Activated effector memory CD4-positive, alpha-beta T cell treated with Interleukin-2 at 50 U/mL for 16 hours (primary cell): ENCODE measurements at places on chromosomes 4 and X.

GRCh38 chr4:26819026-26819425, 41.6 kb upstream of the STIM2 start:
- no peak for DNase-seq

DNA sequence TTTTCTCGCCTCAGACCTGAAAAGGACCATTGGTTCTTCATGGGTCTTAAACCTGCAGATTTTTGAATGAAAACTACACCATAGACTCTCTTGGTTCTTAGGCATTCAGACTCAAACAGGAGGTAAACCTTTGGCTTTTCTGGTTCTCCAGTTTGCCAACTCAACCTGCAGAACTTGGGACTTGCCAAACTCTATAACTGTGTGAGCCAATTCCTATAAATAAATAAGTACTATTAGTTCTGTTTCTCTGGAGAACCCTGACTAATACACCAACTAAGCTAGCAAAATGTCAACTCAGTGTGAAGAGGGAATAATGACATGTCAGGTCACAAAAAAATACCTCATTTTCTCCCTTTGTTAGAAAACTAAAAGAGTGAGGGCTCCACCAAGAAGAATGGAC, 374.6 kb downstream of the RAB28 start:
- no peak for DNase-seq

- DNase-seq, result no peak
Observed at GRCh38 chr4:23412701-23413100, 477.1 kb downstream of the PPARGC1A start.

DNA sequence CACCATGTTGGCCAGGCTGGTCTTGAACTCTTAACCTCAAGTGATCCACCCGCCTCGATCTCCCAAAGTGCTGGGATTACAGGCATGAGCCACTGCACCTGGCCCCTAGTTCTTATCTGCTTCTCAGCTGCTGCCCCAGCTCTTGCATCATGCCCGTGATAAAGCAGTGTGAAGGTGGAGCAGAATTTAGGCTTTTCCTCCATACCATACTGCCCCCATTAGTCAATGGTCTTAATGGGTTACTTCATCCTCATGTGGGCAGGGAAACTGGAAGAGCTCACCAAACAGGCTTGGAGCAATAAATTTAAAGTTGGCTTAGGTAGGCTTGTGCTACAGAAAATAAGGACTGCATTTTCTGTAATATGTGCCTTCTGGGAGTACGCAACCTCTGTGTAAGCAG, 636.9 kb upstream of the BOD1L1 start:
- DNase-seq, result no peak

DNA sequence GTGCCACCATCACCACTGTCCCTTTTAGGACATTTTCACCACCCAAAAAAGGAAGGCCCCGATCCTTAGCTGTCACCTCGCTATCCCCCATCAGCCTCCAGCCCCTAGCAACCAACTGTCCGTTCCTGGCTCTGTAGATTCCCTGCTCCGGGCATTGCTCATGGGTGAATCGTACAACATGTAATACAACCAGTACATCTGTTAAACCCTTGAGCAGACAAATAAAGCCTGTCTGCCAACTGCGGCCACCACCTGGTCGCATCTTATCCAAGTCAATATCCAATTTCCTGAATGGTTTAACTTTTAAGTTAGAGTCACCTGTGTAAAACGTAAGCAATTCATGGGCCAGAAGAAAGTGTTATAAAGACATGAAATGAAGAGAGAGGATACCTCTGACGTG, 251.9 kb downstream of the AFAP1 start:
- no peak for DNase-seq

DNA sequence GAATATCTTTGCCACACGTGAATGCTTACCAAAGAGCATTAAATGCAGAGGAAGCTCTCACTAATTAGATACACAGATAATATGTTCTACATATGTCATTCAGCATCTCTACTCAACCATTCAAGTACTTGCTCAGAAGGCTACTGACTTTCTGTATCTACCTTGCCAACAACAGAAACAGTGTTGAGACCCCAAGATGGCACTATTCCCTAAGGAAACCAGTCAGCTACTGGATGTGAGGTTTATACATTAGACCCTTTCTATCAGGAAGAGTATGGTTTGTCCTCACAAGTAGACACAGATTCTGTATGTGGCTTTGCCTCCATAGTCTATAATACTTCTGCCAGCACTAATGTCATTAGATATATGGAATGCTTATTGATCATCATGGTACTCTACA, 443.9 kb upstream of the INTU start:
- no peak for DNase-seq

- DNase-seq, result no peak
Observed at GRCh38 chr4:83536362-83537272, 709 bp downstream of the GPAT3 start.

DNA sequence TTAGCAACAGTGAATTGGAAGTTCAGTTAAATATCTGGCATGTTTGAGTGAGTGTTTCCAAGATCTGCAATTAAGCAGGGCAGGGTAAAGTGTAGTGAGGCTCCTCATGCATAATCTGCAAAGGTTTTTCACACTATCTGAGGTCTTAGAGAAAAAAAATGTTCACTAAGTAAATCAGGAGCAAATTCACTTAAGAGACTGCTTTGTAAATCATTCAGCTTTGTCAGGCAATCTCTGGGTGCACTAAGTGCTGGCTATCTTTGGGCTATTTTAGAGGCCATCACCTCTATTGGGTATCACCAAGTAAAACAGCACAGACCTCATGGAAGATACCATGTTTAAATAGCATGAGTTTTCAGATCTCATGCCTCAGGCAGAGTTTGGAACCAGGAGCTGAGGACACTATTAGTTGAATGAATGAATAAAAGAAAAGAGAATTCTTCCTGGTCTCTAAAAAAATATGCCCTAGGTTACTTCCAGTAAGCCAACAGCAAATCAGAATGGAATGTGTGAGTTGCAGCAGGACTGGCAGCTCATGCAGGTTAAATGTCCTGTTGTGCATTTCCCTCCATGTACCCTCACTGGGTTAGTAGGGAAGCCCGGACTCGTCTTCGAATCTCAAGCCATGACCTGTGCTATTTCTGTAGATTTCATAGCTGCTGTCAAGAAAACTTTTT, 195.3 kb downstream of the KCNIP4 start:
- DNase-seq, result no peak

DNA sequence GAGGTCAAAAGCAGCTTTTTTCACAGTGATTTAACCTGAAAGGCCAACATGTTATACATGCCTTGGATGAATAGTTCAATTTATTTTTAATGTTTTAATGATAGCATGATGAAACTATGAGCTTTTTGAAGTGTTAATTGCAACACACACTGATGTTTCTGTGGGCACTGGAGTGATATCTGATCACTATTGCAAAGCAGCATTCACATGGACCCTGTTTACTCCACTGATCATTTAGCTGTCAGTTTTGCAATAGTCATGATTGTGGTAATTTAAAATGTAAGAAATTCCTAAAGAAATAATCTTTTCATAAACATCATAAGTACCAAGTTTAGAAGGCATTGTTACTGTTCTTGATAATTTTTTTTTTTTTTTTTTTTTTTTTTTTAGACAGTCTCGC, 74.1 kb downstream of the ARSJ start:
- no peak for DNase-seq

- no peak for DNase-seq
Observed at GRCh38 chr4:155173371-155173770, 35.1 kb upstream of the NPY2R start.

- DNase-seq, result no peak
Observed at GRCh38 chrX:148203531-148203930, 222.4 kb downstream of the FMR1NB start.

- DNase-seq, result no peak
Observed at GRCh38 chr4:622071-622995, 3.0 kb upstream of the PDE6B start.

- DNase-seq, result peak; percentile 55
Observed at GRCh38 chr4:48016141-48017107, at the start of the genes CNGA1 and NIPAL1. TSS of gene CNGA1 (minus strand) at chr4:48016681. CDS start at chr4:47952689, 63,992 bp downstream. TSS of gene NIPAL1 (plus strand) at chr4:48016772. CDS start at chr4:48016840, 68 bp downstream.

DNA sequence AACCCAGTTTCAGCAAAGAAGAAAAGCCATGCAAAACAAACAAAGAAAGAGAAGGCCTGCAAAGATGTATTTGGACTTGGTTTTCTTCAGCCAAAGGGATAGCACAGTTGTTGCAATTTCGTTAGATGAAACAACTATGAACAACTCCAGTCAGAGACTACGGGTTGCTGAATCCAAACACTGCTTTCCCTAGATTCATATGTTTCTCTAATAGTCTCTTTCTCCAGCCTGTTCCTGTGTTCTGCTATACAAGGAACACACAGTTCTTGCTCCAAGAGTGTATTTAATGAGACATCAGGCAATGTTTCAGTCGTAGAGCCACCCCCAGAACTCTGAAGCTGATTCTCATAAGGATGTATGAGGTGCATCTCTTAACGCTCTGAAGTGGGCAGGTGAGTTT, 162.5 kb upstream of the TBL1X start:
- DNase-seq, result no peak

DNA sequence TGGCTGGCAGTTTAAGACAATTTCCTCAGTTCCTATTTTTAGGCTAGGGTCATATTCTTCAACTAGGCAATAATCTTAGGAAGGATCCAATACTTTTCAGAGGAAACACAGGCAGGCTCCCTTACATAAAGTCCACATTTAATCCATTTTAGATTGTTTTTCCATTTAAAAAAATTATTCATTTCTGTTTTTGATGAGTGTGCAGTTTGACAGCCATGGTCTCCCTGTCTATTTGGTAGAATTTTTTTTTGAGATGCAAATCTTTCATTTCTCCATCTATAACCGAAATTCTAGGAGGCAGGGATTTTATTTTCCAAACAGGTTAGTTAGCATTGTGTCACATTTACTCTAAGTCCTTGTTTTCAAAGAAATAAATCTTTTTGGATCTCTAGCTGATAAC, 326.8 kb downstream of the PPP4R3C start:
- no peak for DNase-seq

- DNase-seq, result no peak
Observed at GRCh38 chr4:177574446-177574845, 132.2 kb upstream of the AGA start.

GRCh38 chrX:131366407-131366806, 77.3 kb upstream of the IGSF1 start:
- no peak for DNase-seq

- no peak for DNase-seq
Observed at GRCh38 chrX:129641469-129641868, 13.3 kb downstream of the APLN start.
